ENCODE measurements at places on chromosomes 1 and 21.

- DNase-seq, result no peak
Observed at GRCh38 chr1:93436496-93436895, 11.4 kb upstream of the FNBP1L start.

- DNase-seq, result no peak
Observed at GRCh38 chr1:158286941-158287346, 2.8 kb upstream of the CD1C start.

DNA sequence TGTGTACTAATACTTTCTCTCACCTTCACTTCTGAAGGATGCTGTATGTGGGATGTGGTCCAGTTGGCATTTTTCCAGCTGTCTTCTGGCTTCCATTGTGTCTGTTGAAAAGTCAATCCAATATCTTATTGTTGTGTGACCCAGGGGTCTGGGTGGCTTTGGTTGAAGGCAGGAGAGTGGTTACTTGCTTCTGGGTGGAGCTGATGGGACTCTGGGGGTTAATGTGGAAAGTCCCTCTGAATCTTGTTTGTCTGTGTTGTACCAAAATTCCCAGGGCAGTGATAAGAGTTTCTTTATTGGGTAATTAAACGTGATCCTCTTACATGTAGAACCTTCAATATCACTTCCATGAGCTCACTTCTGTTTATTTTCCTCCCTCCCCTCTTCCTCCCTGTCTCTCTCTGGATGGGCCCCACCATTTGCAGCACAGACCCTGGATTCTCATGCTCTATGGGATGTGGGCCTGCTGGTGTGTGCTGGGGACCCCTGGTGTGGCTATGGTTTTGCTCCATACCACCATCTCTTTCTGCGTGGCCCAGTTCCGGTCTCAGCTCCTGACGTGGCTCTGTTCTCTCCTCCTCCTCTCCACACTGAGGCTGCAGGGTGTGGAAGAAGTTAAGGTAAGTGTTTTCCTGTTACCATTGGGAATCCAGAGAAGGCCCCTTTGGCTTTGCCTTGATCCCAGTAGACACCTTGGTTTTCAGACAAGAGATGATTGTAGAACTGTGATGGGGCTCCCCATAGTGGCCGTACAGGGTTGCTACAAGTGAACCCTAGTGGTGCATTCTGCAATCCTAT, 71.5 kb downstream of the HHAT start:
- DNase-seq, result peak; percentile 52

DNA sequence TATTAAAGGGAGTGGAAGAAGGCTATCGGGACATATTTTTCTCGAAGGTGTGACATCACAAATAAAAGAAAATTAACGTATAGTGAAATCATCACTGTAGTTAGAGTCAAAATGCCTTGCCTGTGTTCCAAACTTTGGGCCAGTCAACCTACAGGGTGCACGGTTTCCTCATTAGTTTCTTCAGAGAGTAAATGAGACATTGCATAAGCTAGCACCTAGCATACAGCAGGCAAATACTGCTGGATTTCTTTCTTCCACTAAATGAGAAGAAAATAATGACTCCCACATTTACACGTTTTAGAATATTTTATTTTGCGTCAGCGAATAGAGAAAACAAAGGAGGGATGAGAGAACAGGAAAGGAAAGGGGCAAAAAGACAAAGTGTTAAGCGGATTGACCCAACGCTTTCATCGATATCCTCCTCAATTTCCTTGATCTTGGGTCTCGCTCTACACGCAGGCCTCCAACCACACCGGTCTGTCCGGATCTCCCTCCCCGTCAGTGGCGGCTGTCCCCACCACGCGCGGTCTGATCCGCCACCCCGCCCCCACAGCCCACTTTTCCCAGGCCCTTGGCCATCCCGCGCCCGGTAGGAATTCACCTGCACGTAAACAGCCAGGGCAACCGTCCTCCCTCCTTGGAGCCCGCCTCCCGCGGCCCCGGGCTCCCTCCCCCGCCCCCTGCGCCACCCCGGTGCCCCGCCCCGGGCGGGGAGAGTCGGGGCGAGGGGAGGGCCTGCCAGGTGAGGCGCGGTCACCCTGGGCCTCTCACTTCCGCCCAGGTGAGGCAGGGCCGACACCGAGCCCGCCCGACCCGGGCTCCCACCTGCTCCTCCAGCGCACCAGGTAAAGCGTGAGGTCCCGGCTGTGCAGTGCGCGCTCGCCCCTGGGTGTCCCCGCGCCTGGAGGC, at the start of gene PATJ:
PATJ (plus strand) TSS at position 770 of the 909 bp plus-strand sequence. CDS start 20,413 bp downstream, outside the sequence.
- DNase-seq, result no peak

GRCh38 chr1:170166518-170167180, 20.9 kb downstream of the NTMT2 start:
- no peak for DNase-seq

GRCh38 chr1:225509770-225510169, 81.9 kb upstream of the LBR start:
- DNase-seq, result no peak

DNA sequence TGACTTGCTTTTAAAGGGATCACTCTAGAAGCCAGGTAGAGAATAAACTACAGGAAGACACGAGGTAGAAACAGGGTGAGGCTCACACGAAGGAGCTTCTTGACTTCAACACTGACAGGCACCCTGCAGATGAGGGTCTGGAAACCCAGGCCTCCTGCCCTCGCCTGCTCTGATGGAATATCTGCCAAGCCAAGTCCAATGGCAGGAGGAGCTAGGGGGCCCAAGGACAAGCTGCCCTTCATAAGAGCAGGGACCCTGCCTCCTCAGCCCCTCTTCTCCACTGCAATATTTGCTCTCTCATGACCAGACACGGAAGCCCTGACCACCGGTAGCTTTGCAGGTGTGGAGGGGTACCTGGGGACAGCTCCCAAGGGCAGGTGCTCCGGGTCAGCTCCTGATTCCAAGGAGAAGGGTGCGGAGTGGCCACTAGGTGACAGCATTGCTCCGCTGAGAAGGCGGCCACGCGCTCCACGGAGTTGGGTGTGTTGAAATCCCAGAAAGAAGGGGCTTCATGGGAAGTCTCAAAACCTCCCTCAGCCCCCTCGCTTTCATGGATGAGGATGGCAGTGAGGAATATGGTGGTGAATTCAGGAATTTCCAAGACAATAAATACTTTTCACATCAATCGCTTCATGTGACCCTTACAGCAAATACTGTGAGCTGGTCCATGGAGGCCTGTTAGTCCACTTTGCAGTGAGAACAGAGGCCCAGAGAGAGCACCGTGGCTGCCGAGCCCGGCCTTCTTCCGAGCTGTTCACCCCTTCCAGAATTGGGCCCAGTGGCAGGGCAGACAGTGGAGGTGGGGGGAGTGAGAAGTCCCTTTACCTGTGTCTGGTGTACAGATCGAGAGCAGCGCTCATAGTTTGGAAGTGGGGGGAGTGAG, 33.2 kb upstream of the PAX7 start:
- no peak for DNase-seq

- DNase-seq, result peak; percentile 9
Observed at GRCh38 chr1:63316984-63317816, 5.2 kb upstream of the FOXD3 start.

DNA sequence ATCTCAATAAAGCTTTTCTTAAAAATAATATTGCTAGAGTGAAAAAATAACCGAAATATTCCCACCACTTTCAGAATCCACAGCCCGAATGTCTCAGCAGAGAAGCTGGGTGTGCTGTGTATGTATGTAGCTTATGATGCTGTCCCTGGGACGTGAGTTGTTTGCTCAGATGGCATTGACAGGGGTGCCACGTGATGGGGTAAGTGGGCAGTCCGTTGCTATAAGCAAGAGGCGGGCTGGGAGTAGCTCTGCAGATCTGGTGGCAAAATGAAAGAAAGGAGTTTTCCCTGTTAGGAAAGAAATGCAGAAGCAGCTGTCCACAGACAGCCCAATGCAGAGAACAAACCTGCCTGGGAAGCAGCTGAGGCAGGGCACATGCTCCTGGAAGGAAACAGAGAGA, 3.8 kb upstream of the FAM20B start:
- no peak for DNase-seq

GRCh38 chr21:42212266-42212665, 6.7 kb upstream of the ABCG1 start:
- no peak for DNase-seq

DNA sequence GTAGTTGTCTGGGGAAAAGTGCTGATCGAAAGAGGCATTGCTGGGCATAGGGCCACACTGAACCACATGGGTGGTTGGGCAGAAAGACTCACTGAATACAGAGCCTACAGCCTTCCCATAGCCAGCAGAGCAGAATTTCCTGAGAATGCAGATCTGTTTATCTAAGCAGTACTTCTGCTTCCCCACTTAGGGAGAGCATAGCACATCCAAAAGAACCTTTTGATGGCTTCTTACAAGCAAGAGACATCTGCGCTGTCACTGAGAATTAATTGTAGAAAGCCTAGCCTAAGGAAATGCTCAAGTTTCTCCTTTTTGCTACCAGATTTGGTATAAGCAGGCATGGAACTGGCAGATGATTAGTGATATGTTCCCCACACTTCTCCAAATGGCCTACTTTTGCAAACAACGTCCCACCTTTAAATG, 13.0 kb upstream of the KLHDC8A start:
- DNase-seq, result no peak

GRCh38 chr1:68438310-68438709, 11.4 kb downstream of the RPE65 start:
- no peak for DNase-seq

DNA sequence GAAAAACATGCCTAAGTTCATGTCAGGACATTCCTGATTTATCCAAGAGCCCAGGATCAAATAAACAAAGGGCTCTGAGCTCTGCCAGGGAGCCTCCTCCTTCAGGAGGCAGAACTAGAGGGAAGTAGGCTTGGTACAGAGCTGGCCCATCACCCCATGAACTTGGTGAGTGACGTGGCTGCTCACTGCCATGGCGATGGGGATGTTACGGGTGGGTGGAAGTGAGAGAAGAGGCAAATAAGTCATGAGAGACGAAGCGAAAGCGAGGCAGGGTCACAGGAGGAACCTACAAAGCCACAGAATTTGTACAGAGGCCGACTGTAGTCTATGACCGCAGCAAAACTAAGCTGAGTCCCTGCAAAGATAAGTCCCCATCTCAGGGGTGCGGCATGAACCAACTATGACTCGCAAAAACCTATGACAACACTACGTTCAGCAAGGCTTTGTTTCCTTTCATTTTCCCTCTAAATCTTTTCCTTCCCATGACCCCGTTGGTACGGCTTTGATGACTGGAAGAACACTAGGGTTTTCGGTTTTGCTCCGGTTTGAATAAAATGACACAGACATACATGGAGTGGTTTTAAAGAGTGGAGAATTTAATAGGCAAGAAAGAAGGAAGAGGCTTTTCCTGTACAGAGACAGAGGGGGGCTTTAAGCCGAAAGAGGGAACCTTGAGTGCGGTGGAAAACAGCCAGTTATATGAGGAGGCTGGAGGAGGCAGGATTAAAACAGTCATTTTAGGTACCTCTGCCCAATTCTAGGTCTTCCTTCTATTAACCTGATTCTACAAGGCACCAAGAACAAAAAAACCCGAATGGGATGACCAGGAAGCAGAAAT, 74.1 kb downstream of the CD46 start:
- no peak for DNase-seq
